Omental fat pad (tissue), 4 donors: ENCODE measurements at places on chromosomes 13 and 19.
A peak's percentile ranks its signal among the peaks of the same experiment; 100 is the strongest.

DNA sequence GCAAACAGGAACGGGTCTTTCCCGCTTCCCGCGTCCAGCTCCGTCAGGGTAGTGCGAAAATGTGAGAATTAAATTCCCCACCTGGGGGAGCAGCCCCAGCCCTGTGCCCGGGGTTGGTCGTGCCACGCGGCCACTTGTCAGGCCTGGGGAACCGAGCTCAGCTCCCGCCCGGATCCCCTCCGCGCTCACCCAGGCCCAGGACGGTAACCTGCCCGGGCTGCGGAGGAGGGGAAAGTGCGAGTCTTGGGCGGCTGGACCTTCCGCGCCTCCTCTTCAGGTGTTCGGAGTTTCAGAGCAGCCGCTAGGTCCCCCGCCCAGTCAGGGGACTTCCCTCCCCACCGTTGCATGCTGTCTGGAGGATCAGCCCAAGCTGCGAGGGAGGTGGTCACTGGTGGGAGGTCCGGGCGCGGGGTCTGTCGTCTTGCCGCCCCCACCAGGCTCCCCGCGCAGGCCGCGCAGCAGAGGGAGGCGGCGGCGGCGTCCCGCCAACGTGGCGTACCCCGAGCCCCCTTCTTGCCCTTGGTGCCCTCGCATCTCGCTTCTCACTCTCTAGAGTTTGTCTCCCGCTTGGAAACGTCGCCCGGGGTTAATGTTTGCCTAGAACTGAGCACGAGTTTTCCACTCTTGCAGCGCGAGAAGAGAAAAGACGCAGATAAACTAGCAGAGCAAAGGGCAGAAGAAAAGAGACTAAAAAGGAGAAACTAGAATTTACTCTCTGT, 8.1 kb downstream of the URAD start:
- DNase-seq: no peak

DNA sequence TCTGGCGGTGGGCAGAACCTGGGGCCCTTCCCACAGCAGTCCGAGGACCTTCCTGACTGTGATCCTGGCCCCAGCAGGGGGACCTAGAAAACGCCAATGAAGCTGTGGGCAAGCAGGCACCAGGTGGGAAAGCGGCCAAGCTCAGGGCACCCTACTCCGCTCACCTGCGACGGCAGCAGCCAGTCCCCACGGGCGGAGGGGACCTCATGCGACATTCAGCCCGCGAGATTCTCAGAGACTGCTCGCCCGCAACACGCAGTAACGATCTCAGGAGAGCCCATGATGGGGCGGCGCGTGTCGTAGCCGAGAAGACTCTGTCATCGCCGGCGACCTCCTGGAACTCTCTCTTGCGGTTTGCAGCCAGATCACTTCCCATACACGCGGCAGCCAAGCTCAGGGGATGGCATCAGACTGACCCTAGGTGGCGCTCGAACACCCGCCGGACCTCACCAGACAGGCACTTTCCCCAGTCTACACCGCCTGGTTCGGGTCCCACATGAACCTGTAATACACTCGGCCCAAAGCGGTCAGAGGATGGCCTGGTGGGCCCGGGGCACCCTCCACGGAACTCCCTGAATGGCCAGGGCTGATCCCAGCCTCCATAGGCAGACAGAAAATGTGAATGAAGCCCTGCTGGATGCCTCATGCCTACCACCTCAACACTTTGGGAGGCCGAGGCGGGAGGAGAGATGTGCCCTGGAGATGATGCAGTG, 26.5 kb downstream of the MAN2B1 start:
- peak; percentile 66 for DNase-seq

DNA sequence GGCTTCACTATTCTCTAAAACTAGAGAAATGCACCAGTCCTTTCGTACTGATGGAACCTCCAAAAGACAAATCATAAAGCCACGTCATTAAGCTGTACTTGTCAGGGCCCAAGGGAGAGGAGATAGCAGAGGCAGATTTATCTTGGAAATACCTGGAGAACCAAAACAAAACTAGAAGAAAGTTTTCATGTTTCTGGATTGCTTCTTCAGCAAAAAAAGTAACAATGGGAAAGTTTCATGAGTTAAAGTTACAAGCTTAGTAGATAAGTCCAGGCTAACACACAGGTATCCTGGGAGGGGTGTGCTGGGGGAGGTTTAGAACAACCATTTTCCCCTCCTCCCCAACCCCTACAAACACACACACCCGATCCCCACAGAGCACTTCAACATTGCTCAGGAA, 21.6 kb downstream of the RANBP3 start:
- no peak for DNase-seq

DNA sequence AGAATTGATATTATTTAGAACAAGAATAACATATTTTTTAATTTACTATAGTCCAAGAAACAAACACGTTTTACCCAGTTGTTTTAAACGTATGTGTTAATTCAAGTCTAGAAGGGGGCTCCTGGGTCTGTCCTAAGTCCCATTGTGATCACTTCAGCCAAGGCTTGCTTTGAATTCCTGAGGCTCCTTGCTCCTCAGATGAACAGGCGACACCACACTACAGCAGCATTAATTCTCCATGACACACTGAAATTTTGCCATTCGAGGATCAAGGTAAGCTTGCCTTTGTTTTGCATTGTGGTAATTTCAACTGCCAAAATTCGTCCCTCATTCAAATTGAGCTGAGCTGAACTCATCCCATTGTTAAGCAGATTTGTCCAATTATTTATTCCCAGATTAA, 1442.6 kb downstream of the SLITRK5 start:
- no peak for DNase-seq

- no peak for DNase-seq
Observed at GRCh38 chr13:24997367-24997967, 98.5 kb upstream of the PABPC3 start.

DNA sequence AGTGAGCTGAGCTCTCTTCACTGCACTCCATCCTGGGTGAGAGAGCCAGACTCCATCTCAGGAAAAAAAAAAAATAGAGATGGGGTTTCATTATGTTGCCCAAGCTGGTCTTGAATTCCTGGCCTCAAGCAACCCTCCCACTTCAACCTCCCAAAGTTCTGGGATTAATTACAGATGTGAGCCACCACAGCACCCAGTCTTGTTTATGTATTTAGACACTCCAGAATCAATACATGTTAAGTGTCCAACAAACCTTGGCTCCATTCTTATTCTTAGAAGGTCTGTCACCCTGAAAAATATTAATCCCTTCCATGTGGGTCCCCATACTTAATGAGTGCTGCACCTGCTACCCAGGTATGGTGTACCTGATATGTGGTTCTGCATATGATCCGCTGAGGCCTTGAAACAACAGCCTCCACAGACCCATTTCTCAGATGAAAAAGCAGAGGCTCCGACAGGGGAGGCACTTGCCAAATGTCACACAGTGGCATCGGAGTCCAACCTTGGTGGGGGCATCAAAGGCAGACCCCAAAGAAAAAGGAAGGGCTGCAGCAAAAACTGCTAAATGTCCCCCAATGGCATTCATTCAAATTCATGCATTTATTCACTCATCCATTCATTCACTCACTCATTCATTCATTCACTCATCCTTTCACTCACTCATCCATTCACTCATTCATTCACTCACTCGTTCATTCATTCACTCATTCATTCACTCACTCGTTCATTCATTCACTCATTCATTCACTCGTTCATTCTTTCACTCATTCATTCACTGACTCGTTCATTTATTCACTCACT, 16.7 kb downstream of the TICAM1 start:
- DNase-seq: no peak

DNA sequence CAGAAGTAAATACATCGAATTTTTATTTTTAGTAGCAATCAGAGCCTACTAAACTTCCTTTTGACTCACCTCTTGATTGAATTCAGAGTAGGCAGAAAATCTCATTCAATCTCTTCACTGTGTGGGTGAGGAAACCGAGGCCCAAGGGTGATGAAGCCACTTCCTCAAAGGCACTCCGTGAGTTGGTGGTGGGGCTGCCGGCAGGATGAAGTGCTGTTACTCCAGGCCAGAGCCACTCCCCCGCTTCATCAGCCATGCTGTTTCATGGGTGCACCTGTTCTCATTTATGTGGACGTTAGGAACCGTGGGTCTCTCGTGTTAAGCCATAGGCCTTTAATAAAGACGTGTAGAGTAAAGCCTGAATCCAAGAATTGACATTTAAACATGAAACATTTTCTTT, 13.2 kb downstream of the ING1 start:
- no peak for DNase-seq
